ENCODE measurements at places on chromosomes 5 and 9. TPM values are rescaled to one million over a fixed set of nuclear protein-coding genes. Genes with fewer than 3 reads are reported as not detected.

DNA sequence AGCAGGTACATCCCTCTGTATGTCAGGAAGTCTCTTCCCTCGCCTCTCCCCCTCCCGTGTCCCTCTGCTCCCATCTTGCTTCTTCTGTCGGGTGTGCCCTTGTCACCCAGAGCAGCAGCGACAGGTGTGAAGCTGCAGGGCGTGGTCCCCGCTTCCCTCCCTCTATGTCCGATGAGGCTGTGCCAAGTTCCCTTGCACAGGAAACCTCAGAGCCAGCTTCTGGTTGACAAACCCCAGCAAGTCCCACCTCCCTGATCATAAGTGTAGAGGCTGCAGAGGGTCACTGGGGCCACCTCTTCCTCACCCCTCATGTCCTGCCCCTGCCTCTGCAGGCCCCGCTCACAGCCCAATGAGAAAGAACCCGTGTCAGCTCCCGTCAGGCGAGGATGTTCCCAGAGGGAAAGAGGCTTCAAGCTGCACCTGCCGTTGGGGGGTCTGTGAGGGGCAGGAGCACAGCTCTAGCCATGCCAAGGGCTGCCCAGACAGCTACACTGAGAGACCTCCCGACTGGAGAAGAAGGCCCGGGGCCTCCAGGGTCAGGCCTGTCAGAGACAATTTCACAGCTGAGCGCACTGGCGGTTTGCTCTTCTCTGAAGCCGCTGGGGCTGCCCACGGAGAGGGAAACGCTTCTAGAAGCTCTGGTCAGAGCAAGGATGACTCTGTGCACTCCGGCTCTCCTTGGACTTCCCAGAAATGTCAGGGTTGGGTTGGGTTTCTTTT is 73.3 kb downstream of the AK8 start:
- DNase-seq: no peak

GRCh38 chr5:101942321-101942882 is 353.7 kb downstream of the SLCO4C1 start:
- DNase-seq: no peak

DNA sequence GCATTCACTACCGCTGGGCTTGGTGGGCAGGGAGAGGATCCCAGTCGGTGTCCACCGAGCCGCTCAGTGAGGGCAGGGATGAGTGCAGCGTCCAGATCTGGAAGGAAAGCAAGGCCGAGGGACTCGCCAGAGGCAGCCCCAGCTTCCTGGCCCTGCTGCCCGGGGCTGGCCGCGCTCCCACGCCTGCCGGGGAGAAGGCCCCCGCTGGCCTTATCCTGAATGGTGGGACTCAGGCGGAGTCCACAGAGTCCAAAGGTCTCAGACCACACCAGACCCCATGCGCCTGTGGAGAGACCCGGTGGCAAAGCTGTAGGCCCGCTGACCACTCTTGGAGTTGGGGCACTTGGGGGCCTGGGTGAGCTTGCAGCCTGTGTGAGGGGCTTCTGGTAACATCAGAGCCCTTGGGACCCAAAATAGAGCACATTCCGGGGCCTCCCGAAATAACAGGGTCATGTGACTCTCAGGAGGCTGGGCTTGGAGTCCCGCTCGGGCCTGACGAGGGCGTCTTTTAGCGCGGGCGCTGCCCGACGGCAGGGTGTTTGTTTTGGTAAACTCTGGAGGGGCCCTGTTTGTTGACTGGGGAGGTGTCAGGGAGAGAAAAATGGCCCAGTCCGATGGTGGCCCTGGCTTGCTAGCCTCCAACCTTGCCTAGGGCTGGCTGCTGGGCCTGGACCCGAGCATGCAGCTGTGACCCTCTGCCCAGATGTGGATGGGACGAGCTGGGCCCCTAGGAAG is 2.8 kb downstream of the RXRA start:
- peak; percentile 85 for DNase-seq

DNA sequence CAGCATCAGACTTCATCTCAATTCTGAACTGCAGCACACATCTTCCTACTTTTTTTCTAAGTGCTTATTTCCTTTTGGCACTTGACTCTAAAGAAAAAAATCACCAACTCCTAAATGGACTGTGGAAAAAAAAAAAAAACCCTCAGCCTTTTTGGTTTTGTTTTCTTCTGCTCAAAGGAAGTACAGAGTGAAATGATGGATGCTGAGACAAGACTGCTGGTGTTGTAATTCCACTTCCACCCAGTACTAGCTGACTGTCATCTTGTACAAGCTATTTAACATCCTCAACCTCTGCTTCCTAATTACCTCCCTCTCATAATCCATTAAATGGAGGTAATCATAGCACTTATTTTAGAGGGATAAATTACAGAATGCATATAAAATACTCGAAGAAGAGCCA is 171.5 kb upstream of the GNA14 start:
- DNase-seq: no peak

DNA sequence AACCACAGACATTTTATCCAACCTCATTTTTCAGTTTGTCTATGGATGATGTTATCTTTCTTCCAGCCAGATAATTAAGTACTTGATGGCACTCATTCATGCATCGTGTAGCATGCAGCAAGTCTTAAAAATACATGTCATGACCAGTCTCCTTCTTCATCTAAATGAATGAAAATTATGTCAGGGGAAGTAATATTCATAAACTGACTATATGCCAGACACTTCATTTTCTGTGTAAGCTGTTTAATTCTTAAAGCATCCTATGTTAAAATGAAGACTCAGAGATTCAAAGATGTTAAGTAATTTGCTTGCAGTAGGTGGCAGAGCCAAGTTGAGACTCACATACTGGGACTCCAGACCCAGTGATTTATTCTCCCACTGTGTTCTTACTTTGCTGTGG is 181.7 kb upstream of the CD180 start:
- DNase-seq: no peak

Gene EFNA5
- 26.4 TPM for total RNA-seq

- no peak for DNase-seq
Observed at GRCh38 chr9:1400983-1401382, 350.8 kb downstream of the DMRT2 start.

GRCh38 chr9:104984948-104985347 is 57.0 kb upstream of the ABCA1 start:
- DNase-seq: no peak

DNA sequence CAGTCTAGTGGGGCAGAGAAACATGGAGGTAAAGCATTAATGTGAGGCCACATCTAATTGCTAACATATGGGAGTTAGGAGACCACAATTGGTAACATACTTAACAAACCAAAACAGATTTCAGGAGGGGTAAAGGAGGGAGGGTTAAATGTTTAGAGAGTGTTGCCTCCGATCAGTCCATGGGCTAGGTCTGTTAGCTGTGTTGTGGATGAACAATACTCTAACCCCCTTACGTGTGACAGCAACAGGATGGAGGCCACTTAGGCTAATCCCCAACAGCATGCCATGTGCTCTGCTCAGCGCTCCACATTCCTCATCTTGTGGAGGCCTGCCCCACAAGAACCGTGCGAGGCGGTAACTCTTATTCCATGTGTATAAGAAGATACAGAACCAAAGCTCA is 167.0 kb downstream of the CRB2 start:
- no peak for DNase-seq

GRCh38 chr9:1722404-1722803 is 292.7 kb upstream of the SMARCA2 start:
- DNase-seq: no peak

DNA sequence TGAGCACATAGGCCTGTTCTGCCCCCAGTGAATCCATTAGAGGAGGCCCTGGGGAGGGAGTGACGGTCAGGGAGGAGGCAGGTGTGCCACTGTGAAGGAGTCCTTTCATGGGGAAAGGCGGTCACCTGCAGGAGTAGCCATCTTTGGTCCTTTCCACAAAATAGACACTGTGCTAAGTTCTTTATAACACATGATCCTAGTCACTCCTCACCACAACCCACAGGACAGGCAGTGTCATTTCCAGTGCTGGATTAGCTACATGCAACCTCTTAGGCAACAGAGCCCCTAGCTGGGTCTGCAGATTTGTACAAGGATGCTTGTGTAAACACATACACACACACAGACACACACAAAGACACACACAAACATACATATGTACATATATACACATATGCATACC is 18.3 kb downstream of the DOCK2 start:
- DNase-seq: no peak

- no peak for DNase-seq
Observed at GRCh38 chr9:100064872-100065581, 33.8 kb downstream of the ERP44 start.

DNA sequence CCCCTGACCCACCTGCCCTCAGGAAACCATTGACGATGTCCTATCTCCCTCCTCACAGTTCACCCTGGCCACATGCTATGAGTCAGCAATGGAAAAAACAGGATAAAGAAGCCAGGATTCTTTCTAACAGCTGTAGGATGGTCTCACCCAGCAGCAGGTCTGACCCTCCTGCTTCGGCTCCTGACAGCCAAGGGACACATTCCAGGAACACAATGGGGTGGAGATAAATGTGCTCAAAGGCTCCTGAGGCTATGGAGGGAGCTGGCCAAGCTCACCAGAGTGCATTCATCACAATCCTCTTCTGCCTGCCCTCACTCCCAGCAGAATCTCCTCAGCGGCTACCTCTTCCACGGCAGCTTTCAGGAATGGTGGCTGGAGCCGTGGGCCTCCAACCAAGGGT is 170.3 kb downstream of the PJA2 start:
- no peak for DNase-seq

- no peak for DNase-seq
Observed at GRCh38 chr9:94498801-94499453, 56.0 kb upstream of the PCAT7 start.

GRCh38 chr5:74763504-74763903 is 3.4 kb downstream of the GFM2 start:
- no peak for DNase-seq

GRCh38 chr5:127700237-127700766 is 2.9 kb upstream of the CCDC192 start:
- DNase-seq: no peak

- DNase-seq: peak; percentile 59
Observed at GRCh38 chr9:38622288-38622674, 1.9 kb upstream of the ANKRD18A start.

Gene OMD
- 17.1 TPM for total RNA-seq
